ENCODE measurements at places on chromosomes 6 and 20. TPM values are rescaled to one million over a fixed set of nuclear protein-coding genes. Genes with fewer than 3 reads are reported as not detected.

GRCh38 chr6:102766963-102767362, 1373.5 kb downstream of the GRIK2 start:
- no peak overlapping the region for H3K4me3 ChIP-seq
- no peaks in the 10 kb centered on the region for H3K4me1 ChIP-seq
- H3K27ac ChIP-seq, result no peak overlapping the region
- no peaks in the 10 kb centered on the region for H3K27me3 ChIP-seq
- no peaks in the 10 kb centered on the region for H3K36me3 ChIP-seq
- no peak for DNase-seq

DNA sequence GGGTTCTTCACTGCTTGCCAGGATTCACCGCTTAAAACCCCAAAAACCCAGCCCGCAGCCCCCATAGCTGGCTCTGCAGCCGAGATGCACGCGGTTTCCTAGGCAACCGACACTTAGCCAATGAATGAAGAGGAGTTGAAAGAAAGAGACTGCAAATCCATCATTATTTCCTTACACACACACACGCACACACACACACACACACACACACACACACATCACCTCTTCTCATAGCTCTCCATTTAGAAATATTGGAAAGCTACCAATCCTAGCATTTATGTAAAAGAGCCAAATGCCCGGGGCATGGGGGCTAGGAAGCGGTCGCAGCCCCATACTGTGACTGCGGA, 3.4 kb upstream of the TUBB2B start:
- H3K4me3 ChIP-seq, result peak overlapping the region; percentile 41
- H3K27me3 ChIP-seq, result peaks cover 32% of the 10 kb centered on the region
- no peaks in the 10 kb centered on the region for H3K36me3 ChIP-seq
- peaks cover 7% of the 10 kb centered on the region for H3K4me1 ChIP-seq
- DNase-seq, result no peak

DNA sequence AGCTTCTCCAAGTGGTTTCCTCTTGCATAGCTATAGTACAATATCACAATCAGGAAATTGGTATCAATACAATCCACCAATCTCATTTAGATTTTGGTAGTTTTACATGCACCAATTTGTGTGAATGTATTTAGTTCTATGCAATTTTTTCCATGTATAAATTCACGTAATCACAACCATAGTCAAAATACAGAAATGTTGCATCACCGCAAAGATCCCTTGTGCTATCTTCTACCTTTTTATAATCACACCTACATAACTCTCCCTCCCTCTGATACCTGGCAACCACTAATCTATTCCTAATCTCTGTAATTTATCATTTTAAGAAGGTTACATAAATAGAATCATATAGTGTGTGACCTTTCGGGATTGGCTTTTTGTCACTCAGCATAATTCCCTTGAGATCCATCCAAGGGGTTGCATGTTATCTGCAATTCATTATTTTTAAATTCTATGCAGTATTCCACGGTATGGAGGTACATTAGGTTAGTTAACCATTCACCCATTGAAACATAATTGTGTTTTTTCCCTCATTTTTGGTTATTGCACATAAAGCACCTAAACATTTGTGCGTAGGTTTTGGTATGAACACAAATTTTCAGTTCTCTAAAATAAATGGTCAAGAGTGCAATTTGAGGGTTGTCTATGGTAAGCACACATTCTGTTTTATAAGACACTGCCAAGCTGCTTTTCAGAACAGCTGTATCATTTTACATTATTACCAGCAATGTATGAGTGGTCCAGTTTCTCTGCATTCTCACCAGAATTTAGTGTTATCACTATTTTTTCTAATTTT, 95.1 kb upstream of the SLC22A23 start:
- H3K27me3 ChIP-seq, result no peaks in the 10 kb centered on the region
- H3K36me3 ChIP-seq, result no peaks in the 10 kb centered on the region
- H3K4me1 ChIP-seq, result no peaks in the 10 kb centered on the region
- no peak overlapping the region for H3K4me3 ChIP-seq

- H3K27ac ChIP-seq, result no peak overlapping the region
- no peaks in the 10 kb centered on the region for H3K36me3 ChIP-seq
- H3K4me3 ChIP-seq, result no peak overlapping the region
- H3K27me3 ChIP-seq, result no peaks in the 10 kb centered on the region
- H3K4me1 ChIP-seq, result no peaks in the 10 kb centered on the region
Measured at GRCh38 chr6:135254471-135254870, 73.4 kb downstream of the MYB start.

The RSPO3 gene
- 1.9 TPM for total RNA-seq

GRCh38 chr6:3765415-3765814, 13.9 kb upstream of the PXDC1 start:
- no peak overlapping the region for H3K4me3 ChIP-seq
- no peaks in the 10 kb centered on the region for H3K27me3 ChIP-seq
- no peak for DNase-seq
- no peaks in the 10 kb centered on the region for H3K4me1 ChIP-seq
- no peaks in the 10 kb centered on the region for H3K36me3 ChIP-seq
- no peak overlapping the region for H3K27ac ChIP-seq

- no peak overlapping the region for H3K4me3 ChIP-seq
- H3K27me3 ChIP-seq, result no peaks in the 10 kb centered on the region
- no peak overlapping the region for H3K27ac ChIP-seq
- no peaks in the 10 kb centered on the region for H3K36me3 ChIP-seq
- DNase-seq, result no peak
Measured at GRCh38 chr6:169370666-169371343, 117.2 kb upstream of the THBS2 start.

The GMEB2 gene
- total RNA-seq, result 18.4 TPM

The SPAG4 gene
- 0.91 TPM for total RNA-seq

Measured in prostate gland (tissue), 2 donors.